Epithelial cell of prostate (primary cell): ENCODE measurements at places on chromosomes 13 and 19.

DNA sequence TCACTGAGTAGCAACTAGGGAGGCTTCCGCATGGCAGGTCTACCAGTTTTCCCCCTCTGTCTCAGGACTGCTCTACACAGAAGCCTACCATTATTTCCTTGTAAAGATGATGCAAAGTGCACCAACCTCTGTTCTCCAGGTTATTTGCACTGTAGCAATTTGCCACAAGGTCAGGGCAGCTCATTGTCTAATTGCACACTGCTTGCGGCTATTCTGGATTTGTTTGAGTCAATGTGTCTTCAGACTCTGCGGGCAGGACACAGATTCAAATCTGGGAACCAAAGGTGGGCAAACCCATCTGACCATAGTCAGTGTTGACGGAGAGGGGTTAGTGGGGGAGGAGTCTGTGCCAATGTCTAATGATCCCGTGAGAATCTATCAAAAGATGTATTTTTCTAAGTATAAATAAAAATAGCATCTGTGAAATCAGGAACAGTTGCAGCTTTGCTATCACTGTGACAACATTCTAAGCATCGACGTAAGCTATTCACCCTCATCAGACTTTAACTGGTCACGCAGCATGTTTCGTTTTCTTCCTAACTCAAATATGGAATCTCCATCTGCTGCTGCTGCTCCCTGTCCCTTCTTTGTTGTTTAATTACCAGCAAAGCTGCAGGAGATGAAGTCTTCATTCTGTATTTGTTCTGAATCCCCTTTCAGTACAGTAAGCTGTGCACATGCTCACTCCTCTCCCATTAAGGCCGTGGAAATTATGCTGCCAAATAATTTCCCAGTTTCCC, 26.4 kb downstream of the CYSLTR2 start:
- DNase-seq = no peak

DNA sequence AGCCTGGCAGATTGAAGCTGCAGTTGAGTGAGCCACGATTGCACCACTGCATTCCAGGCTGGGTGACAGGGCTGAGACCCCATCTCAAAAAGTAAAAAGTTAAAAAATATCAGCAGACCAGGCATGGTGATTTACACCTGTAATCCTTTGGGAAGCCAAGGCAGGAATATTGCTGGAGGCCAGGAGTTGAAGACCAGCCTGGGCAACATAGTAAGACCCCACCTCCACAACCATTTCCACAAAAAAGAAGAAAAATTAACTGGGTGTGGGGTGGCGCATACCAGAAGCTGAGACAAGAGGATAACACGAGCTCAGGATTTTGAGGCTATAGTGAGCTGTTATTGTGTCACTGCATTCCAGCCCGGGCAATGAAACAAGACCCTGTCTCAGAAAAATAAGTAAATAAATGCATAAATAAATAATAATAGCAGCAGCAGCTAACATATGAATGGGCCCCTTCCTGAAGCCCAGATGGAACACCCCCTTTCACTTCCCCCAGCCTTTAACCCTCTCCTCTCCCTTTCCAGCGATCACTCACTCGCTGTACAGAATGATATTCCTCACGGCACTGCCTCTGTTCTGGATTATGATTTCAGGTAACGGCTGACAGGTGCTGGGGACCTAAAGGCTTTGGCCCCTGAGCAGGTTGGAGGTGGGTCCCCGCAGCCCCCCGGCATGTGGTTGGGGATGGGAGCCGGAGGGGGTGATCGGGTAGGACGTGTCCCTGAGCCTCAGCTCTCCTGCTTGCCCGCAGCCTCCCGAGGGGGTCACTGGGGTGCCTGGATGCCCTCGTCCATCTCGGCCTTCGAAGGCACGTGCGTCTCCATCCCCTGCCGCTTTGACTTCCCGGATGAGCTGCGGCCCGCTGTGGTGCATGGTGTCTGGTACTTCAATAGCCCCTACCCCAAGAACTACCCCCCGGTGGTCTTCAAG, 3.2 kb downstream of the MAG start:
- DNase-seq = no peak

DNA sequence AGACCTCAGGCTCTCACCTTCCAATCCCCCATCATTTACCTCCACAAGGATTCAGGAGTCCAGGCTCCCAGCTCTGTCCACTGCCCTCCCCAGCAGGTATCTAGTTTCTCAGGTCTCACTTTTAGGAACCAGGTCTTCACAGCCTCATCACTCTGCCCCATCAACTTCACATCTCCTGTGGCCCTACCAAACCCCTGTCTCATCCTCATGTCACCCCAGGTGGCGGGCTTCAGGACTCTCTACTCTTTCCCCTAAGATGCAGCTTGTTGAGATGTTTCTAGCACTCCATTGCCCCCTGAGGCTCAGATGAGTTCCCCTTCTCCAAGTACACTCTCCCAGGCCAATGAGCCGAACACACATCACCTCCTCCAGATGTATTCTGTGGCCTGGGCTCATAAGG, 1.5 kb downstream of the PPFIA3 start:
- no peak for DNase-seq

GRCh38 chr19:48872182-48872883, at the start of gene PPP1R15A:
Gene PPP1R15A, plus strand, starts transcription at chr19:48872421. Its CDS starts 813 bp downstream, at chr19:48873234.
- DNase-seq = peak; percentile 94

DNA sequence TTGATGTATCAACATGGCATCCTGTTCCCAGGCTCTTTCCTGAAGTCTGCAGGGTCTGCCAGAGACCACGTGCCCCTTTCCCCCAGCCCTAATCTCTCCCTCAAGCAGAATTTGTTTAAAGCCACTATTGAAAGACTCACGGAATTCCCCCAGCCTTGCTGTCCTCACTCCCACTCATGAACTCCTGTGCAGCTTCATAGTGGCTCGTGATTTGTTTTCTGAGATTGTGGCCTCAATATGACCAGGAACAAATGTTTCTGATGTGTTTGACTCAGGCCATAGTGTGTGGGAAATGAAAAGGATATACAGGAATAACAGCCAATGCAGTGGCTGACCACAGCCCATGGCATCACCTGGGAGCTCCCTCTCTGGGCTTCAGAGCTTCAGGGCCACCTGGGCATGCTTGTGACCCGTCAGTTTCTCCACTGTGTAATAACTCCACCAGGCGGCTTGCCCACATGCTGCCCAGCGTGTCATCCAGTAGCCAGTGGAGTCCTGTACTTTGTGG, 8.1 kb upstream of the SERPINE3 start:
- no peak for DNase-seq

DNA sequence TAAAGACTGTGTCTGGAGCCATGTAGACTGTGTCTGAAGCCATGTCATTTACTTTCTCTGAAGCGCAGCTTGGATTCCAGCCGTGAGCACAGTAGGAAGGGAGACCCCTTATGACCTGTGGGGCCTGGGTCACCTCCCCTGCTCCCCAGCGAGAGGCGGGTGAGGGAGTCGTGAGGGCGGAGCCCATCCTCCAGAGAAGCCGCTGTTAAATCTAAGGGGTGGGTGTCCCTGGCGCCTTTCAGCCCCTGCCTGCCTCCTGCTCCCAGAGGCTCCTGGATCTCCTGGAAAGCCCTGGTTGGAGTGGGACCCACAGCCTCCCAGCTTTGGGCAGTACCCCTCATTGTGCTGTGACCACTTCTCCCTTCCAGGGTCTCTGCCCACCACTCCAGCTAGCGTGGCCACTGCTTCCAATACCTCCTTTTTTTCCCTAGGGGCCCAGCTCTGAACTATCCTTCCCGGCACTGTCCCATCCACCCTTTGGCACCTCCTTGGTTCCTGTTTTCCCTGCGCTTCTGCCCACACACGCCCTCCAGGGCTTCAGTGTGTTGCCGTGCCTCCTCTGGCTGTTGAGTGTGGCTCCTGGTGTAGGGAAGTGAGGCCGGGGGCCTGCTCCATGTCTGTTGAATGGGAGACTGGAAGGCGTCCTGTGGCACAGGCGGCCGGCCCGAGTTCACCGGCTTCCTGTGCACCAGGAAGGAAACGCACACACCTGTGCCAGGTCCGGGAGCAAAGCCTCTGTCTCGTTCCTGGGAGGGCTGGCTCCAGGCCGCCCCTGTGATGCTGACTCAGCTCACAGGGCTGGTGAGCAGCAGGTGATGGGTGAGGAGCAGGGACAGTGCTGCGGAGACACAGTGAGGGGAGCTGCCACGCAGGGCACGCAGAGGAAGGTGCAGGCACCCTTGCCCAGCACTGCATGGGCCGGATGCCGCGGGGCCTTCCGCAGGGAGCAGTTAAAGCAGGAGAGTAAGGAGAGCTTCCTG, 29.4 kb downstream of the ATP4B start:
- DNase-seq = no peak

DNA sequence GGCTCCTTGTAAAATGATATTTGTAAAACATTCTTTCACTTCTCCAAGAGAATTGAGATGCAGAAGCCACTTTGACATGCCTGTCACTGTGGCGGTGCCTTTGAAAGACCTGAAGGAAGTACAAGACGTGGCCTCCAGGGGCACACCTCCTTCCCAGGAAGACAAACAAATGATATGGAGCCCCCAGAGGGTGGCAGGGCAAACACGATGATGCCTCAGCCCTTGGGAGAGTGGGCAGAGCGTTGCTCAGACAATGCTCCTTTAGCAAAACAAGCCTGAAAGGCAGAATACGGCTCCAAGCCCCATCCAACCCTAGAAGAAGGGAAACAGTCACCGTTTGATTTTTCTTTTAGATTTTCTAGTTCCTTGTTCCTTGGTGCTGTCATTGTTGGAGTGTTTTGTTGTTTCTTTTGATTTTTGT, 9.2 kb upstream of the ATP12A start:
- no peak for DNase-seq

DNA sequence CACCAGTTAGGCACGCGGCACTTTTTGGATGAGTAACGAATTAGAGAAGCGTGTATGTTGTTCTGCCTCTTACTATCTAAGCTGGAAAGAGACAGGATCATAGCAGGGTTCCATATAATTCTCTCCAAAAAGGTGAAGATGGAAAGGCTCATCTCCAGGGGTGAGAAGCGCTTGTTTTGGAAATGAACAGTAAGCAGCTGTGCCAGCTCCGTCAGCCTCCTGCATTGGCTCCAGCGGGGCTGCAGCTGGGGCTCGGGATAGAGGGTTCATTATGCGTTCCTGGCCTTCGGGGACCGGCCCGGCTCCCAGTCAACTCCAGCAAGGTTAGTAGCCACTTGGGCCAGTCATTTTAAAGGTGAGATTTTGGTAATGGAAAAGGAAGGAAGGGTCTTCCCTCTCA, 155.5 kb downstream of the COL4A1 start:
- no peak for DNase-seq

- DNase-seq = no peak
Observed at GRCh38 chr13:99967869-99968520, 3.6 kb downstream of the ZIC5 start.

- no peak for DNase-seq
Observed at GRCh38 chr13:113905942-113906341, 42.1 kb upstream of the GAS6 start.

DNA sequence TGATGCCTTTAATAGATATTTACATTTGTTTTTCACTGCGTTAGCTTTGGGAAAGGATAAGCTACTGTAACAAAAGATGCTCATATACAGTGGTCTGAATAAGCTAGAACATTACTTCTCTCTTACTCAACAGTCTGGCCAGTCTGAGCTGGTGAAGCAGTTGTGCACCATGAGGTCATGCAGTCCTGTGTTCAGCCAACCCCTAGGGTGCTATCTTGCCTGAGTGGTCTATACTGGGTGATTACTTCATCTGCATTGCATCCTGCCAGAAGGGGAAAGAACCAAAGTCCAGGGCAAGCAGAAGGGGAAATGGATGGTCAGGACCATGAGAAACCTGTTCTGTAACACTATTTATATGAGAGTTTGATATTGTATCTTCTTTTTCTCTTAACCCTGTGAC, 31.5 kb downstream of the ERCC5 start:
- DNase-seq = no peak

- DNase-seq = no peak
Observed at GRCh38 chr13:95222733-95223018, 78.6 kb downstream of the ABCC4 start.
